Coronary artery (tissue), 2 donors: ENCODE measurements at places on chromosomes 1 and 21.
A peak's percentile ranks its signal among the peaks of the same experiment; 100 is the strongest.

DNA sequence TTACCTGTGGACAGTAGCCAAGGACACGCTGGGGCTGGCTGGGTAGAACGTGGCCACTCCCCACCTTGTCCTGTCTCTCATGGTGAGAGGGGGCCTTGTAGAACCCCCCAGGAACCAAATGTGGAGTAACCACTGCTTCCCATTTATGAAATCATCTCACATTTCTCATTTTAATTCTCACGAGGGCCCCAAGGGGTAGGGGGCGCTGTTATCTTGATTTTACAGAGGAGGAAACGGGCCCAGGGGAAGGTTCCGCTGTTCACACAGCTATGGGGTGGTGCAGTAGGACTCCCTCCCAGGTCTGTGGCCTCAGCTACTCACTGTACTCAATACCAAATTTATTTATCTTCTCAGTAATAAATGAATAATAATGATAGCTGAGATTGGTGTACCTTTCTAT, 5.5 kb downstream of the SMPDL3B start:
- DNase-seq = no peak

DNA sequence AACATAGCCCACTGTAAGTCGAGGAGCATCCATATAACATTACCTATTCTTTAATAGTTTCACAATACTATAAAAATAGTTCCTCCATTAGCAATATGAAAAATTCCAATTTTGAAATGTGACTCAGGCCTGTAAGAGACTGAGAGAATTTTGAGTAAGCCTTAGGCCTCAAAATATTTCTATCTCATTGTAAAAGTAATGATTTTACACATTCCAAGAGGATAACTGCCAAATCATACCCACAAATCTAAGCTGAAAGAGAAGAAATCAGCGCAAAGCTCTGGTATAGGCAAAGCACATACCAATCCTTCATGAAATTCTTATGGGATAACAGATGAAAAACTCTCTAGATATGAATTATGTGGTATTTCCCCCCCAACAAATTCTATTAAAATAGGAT, 144.1 kb downstream of the CDC42BPA start:
- DNase-seq = no peak

GRCh38 chr1:203316626-203317093, 11.3 kb downstream of the BTG2 start:
- peak; percentile 76 for DNase-seq

GRCh38 chr1:82538876-82539275, 738.1 kb downstream of the ADGRL2 start:
- no peak for DNase-seq

- DNase-seq = no peak
Measured at GRCh38 chr1:206655471-206655882, 20.1 kb downstream of the DYRK3 start.

GRCh38 chr1:106756752-106757151, 299.7 kb upstream of the PRMT6 start:
- no peak for DNase-seq

DNA sequence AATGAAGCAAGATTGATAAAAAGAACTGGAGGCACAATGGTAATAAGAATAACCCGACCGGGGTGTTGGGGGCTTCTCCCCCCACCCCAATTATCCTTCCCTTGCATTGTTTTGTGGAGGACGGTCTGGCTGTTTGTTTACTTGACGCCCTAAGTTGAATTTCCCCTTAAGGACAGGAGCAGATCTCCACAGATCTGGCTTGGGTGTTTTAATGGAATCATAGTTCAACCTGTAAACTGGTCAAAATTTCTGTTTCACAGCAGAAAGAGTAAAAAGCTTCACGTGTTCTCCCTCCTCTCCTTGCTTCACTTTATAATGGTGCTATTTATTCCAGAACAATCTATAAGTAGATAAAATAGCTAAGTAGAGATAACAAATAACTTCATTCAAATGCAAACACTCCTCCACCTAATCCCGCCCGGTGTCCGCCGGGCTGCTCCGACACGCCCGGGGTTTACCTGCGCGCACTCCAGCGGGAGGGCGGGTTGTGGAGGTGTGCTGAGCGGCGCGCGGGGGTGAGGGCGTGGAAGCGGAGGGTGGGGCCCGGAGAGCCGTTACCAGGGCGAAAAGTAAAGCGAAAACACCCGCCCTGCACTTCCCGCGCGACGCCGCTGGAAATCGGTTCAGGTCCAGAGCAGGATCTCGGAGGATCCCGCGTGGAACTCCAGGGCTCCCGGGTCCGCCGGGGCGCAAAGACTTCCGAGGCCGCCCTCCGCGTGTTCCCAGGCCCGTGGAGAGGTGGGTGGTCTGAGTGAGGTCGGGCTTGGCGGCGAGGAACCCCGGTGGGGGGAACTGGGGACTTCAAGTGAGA, 2.0 kb upstream of the ATF3 start:
- peak; percentile 85 for DNase-seq

GRCh38 chr1:51420867-51421627, 90.7 kb upstream of the TTC39A start:
- DNase-seq = no peak

GRCh38 chr1:43054961-43055360, 96.3 kb upstream of the SLC2A1 start:
- no peak for DNase-seq

DNA sequence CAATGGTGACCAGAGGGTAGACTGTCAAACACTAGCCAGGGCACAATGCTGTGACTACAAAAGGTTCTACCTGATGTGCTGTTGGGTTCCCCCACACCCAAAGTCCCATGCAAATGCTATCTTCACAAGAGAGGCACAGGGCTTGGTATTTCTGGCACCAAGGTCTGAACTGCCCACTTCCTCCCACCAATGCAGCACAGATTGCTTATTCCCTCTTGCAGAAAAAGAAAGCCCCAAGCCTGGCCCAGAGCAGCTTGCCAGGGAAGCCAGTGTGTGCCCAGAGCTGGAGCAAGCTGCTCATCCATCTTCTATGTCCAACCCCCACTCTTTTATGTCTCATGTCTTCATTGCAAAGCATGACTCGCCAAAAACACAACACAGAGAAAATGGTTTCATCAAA, 149.4 kb upstream of the CAMK1G start:
- no peak for DNase-seq

DNA sequence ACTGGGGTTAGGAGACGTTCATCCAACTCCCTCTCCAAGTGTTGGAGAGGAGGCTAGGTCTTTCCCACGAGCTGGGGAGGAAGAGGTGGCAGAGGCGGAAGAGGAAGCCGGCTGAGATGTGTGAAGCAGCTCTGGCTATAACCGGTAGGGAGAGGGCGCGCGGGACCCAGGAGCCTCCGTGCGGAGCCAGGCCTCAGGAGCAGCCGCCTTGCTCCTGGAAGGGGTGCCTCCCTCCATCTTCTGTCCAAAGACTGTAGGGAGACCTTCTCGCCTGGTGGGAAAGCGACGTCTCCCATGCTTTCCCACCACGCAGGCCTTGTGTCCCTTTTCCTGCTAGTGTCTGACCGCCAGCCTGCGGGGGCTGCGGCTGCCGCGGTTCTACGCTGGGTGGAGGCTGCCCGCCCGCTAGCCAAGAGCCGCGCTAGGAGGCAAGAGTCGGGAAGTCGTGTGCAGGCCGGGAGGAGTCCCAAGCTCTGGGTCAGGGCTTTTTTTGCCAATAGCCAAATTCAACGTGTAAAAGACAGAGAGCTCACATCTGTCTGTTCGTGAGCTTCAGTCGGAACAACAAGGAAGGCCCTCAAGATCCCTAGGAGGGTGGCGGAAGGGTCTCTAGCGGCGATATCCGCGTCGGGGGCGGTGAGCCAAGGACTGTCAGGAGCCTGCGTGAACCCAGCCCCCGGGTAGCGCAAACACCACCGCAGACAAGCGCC, 8.4 kb upstream of the NBPF11 start:
- no peak for DNase-seq

DNA sequence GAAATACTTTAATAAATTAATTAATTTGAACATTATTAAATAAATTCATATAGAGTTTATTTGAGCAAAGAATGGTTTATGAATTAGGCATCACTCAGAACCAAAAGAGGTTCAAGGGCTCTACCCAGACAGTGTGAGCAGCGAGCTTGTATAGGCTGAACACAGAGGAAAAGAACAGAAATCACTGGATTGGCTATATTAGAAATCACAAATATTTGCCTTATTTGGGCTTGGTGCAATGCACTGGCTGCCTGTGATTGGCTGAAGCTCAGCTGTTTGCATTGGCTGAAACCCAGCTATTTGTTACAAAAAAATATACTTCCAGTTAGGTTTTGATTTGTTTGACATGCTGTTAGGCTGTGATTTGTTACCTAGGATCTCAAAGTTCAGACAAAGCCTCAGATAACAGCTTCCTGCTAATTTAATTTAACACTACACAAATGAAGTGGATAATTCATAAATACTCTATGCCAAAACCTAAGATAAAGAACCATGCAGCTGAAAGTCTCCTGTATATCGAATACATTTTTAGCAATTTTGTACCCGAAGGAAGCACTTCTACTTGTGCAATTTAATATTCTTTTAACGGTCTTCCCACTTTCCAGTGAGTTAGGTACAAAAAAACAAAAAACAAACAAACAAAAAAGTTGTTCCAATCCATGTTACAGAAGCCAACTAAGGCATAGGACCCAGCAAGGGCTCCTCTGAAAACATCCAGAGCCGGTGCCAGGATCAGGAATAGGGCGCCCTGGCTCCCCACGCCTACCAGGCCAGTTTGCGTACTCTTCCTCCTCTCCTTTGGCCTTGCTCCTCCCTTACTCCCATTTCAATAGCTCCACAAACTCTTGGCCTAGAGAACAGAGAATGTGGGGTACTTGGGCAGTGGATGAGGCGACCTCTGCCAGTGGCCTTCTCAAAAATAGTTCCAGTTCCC, 179.1 kb downstream of the DUSP10 start:
- DNase-seq = no peak

GRCh38 chr1:3831689-3832088, 25.3 kb downstream of the CEP104 start:
- DNase-seq = no peak

GRCh38 chr1:63980740-63981407, 207.1 kb downstream of the ROR1 start:
- DNase-seq = no peak

DNA sequence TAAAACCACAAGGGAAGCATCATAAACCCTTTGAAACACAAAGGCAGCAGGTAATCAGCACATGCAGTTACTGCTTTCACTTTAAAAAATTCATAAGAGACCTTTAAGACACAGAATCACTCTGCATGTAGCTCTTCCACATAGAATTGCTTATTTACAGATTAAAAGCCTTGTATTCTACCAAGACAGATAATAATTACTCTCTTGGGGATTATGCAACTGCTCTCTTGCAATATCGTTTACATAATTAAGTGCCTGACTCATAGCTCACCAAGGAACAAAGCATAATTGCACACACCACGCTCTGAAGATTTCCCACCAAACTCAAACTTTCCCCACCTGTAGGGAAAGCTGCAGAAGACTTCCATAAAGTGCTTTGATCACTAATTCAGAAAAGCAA, 87.9 kb downstream of the VAV3 start:
- DNase-seq = no peak

- DNase-seq = no peak
Measured at GRCh38 chr1:10866321-10867093, 70.1 kb upstream of the CASZ1 start.

- no peak for DNase-seq
Measured at GRCh38 chr1:169694304-169695075, 16.9 kb downstream of the SELL start.

- DNase-seq = no peak
Measured at GRCh38 chr1:30942326-30942963, 33.9 kb upstream of the SDC3 start.

DNA sequence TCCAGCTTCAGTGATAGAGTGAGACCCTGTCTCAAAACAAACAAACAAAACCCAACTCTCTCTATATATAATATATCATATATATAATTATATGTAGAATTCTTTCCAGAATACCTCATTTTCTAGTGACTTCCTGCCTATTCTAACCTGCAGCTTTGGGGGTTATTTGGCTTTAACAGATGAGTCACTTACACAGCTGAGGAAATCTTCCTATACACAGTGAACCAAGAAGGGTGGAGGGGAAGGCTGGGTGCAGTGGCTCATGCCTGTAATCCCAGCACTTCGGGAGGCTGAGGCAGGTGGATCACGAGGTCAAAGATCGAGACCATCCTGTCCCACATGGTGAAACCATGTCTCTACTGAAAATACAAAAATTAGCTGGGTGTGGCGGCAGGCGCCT, 9.2 kb downstream of the RAB29 start:
- DNase-seq = no peak

GRCh38 chr1:181551249-181551648, 67.9 kb downstream of the CACNA1E start:
- DNase-seq = no peak

DNA sequence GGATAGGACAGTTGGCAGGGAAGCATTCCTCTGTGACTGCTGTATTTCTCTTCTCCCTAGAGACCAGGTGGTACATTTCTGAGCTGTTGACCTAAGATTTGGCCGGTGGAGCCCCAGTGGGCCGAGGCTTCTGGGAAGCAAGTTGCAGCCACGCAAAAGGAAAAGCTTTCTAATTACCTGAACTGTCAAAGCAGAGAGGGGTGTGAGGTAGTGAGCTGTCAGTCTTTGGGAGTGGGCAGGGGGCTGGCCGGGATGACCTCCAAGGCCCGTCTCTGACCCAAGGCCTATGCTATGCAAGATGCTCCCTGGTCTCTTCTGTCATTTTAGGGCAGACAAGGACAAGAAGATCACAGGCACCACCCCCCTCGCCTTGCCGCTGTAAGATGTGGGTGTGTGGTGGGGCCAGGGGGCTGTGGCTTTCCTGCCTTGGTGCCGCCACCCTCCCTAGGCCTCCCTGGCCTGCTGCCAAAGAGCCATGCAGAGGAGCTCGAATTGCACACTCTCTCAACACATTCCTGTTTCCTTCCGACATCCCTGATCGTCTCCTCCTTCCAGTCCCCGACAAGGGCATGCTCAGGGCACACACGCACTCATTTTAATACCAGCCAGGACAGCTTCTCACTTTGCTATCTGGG, 7.7 kb downstream of the PADI1 start:
- DNase-seq = no peak

- no peak for DNase-seq
Measured at GRCh38 chr1:159881622-159882526, 18.1 kb downstream of the CFAP45 start.

GRCh38 chr21:14453339-14454015, 70.5 kb upstream of the HSPA13 start:
- no peak for DNase-seq

GRCh38 chr1:32763221-32763620, 53.9 kb downstream of the YARS1 start:
- DNase-seq = no peak
